ENCODE measurements at places on chromosomes 1 and 21.

- no peak for DNase-seq
Observed at GRCh38 chr21:36282568-36283230, 37.3 kb upstream of the MORC3 start.

DNA sequence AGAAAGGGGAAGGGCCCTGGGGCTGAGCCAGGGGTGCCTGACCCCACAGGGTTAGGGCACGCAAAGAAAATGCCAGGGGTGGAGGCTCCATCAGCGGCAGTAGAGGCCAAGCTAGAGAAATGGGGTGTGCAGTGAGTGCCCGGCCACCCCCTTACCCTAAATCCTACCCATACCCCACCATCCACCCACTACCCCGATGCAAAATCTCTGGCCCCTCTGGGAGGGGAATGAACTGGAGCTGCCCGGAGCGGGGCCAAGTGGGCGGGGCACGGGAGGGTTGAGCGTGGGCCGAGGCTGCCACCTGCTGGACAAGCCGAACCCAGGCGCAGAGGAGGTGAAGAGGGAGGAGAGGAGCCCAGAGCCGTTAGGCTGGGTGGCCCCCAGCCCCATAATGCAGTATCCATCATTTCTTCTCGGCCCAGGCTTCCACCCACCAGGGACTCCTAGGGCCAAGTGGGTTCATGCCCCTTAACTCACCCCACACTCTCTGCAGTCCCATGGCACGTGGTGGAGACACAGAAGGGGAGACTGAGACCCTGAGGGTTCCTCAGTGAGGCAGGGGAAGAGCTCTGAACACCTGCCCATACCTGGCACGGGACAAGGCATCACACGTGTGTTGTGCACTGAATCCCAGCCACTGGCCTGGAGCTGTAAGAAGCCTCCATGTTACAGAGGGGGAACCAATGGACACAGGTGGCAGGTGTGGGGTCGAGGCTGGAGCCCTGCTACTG is 1.4 kb upstream of the C1QC start:
- DNase-seq: peak; percentile 68

DNA sequence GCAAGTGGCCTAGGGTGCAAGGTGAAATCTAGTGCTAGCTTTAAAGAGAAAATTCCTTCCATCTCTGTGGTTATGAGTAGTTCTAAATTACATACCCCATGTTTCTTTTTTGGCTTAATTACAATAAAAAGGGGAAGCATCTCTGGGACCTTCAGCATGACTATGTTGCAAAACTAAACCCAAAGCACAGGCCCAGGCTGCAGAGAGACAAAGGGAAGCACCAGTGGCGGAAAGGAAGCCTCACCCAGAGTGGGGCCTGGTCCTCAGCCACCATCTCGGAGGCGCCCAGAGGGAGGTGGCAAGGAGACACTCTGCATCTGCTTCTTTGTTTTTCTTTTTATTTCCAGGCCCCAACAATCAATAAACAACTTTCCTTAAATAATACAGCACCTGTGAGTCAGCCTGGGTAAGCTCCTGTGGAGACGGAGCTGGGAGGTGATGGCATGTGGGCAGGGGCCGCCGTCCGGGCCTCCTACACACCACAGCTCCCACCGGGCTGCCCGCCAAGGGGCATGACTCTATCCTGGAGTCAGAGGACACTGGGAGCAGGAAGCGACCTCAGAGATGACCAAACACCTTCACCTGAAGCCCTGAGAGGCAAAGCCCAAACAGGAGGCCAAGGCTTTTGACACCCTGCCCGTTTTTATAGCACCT is 21.7 kb downstream of the ITPKB start:
- no peak for DNase-seq

- no peak for DNase-seq
Observed at GRCh38 chr21:45496151-45496967, 45.9 kb downstream of the SLC19A1 start.

DNA sequence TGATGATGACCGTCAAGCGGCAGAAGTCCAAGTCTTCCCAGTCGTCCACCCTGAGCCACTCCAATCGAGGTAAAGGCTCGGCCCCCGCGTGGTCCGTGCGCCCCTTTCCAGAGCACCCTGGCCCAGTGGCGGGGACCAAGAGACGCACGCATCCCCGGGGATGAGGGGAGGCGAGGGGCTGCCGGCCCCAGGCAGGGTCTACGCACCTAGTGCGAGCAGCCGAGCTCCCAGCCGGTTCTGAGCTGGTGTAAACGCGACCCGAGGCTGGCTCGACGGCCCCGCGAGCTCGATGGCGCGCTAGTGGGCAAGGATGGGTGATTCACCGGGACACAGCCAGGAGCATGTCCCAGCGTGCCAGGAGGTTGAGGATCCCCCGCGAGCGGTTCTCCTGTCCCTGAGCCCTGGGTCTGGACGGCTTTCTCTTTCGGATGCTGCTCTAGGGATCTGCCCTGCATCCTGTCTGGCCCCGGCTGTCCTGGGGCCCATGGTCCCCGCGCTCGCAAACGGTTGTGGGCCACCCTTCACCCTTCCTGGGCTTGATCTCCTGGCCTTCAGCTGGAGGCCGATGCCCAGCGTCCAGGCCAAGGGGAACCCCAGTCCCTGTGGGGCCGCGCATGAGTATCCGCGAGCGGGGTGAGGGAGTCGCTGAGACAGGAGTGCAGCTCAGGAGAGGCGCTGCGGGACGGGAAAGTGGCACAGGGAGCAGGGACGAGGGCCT is 689 bp downstream of the PKP1 start:
- DNase-seq: no peak

DNA sequence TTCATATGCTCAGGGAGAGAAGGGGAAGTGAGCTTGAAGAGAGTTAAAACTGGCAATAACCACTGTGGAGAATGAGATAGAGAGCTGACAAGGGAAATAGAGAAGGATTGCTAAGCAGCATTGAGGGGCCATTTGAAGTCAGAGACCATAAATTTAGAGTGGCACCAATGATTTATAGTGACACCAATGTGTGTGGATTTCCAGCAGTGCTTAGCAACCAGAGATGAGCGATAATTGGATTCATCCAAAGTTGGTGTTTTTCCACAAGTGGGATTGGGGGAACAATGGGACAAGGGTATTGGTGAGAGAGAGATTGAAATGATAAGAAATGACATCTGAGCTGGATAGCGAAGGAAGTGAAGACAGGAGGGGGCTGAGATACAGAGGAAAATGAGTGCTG is 114.1 kb downstream of the C1orf94 start:
- no peak for DNase-seq

Measured in activated naive CD4-positive, alpha-beta T cell treated with Interleukin-2 at 50 U/mL for 16 hours (primary cell).